T-helper 2 cell (primary cell): ENCODE measurements at places on chromosomes 4 and X.
A peak's percentile ranks its signal among the peaks of the same experiment; 100 is the strongest.

DNA sequence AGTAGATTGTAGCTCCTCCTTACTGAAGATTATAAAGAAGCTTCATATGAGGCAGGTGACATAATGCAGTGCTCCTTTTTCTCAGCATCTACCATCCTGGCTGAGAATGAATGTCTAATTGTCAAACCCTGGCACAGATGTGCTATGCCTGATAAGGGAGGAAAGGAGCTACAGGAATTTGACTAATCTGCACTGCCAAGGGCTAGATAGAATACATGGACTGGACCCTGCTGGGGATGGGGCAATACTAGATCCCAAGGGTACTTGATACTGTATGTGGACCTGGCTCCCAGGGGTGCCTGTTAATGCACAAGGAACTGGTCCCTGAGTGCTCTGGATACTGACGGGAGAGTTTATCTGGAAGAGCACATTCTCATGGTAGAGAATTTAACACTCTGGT lies 362.2 kb upstream of the EMCN start:
- DNase-seq, result no peak

GRCh38 chr4:48653217-48654014 lies 126.7 kb downstream of the FRYL start:
- peak; percentile 90 for DNase-seq

GRCh38 chr4:140151699-140152012 lies 2.3 kb downstream of the MAML3 start:
- DNase-seq, result no peak

- DNase-seq, result no peak
Observed at GRCh38 chr4:143473334-143474126, 40.0 kb upstream of the SMARCA5 start.

- no peak for DNase-seq
Observed at GRCh38 chrX:46637938-46638337, 64.4 kb downstream of the CHST7 start.

DNA sequence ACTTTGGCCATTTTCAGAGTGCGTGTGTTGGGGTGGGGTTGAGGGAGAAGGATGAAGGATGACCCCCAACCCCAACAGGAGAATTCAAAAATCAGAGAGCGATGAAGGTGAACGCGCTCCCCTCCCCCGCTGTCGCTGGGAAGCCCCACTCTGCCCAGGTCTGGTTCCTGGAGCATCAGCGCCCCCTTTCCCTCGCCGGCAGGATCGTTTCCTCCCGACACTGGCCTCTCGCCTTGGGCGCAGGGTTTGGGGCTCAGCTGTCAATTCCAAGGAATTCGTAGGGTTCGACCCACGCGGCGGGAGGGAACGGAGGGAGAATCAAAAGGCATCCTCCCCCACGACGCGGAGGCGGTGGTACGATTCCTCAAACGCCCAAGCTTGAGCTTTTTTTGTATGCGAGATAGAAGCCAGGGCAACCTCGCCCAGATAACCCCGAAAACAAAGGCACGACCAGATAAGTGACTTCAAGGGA lies 1.0 kb upstream of the PDGFRA start:
- DNase-seq, result peak; percentile 42

- no peak for DNase-seq
Observed at GRCh38 chr4:183627979-183628588, 30.9 kb downstream of the RWDD4 start.

DNA sequence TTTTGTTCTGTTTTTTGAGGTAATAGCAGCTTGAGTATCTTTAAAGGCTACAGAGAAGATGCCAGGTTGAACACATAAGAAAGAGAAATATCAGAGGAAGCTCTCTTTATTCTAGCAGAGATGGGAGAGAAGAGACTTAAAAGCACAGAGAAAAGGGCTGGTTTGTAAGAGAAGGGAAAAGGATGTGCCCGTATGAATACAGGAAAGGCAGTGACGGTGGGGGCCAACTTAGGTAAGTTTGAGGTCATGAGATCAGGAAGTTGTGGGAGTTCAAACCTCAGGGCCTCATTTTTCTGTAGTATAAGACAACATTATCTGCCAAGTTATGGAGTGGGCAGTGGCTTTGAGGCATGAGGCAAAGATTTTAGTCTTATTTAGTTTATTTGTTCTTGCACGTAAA lies 121.3 kb upstream of the S100G start:
- DNase-seq, result peak; percentile 76

- DNase-seq, result peak; percentile 81
Observed at GRCh38 chr4:10655968-10656367, 28.6 kb downstream of the CLNK start.

DNA sequence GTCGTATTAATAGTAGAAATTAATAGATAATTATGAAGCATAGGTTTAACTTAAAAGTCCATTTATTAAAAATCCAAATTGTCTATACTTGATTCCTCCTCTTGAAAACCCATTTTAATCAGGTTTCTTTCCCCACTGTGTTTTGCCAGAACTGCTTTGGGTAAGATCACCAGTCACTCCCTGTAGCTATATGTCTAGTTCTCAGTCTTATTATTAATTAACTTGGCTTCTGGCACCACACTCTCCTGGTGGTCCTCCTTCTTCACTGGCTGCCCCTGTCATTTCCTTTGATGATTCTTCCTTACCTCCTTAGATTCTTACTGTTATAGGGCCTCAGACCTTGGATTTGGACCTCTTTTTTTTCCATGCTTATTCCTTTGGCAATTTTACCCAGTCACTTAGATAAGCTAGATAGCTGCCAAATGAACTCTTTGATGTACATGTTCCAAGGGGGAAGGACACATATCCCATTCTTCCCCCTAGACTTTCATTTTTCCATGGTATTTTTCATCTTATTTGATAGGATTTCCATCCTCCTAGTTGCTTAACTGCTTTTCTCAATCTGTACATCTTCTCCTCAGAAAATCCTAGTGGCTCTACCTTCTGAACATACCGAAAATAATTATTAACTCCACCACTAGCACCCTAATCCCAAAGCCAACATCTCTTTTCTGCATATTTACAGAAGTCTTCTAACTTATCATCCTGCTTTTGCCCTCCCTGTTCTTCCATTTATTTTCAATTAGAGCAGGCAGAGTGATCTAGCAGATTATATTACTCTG lies 24.5 kb downstream of the GIMD1 start:
- DNase-seq, result no peak

DNA sequence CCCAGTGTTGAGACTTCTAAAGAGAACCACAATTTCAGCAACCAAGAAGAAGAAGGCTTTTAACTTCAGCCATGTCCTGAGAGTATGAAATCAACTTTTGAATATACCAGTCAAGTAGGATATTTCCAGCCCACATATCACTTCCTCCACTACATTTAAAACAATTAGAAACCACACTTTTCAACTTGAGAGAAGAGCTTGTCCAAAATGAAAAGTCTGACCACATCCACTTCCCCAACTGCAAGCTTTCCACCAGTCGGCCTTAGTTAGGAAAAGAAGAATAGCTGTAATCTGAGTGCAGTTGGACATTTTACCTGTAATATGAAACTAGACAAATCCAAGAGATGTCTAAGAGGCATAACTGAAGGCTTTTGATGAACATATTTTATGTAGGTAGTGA lies 101.9 kb upstream of the SLC7A11 start:
- no peak for DNase-seq

- peak; percentile 74 for DNase-seq
Observed at GRCh38 chr4:40283968-40284367, 51.2 kb upstream of the CHRNA9 start.
